ENCODE measurements at places on chromosomes 5 and 9.

- DNase-seq = no peak
Measured at GRCh38 chr9:19788152-19788551, 685 bp downstream of the SLC24A2 start.

DNA sequence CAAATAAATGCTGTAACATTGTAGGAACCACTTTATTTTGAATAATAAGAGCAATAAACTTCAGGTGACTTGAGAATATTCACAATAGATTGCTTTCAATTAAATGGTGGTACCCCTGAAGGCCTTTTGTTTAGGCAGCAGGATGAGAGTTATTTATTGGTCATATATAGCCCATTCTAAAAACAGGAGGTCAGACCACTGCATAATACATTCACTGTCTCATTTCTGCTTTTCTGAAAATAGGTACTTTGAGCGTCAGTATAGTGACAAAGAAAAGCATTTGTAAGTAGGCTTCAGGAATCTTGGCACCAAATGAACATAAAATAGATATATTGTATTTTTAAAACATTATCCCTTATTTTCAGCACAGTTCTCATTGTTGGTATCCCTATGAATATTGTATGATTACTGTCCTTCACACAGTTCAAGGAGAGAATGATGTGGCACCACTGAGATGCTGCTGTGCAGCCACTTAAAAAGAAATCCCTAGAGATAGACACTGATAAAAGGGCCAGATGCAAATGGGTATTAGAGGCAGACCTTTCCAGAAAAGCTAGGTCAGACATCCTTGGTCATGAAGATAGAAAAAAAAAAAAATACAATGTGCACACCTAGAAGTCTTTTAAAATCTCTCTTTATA, 381.8 kb upstream of the ST8SIA4 start:
- DNase-seq = no peak

DNA sequence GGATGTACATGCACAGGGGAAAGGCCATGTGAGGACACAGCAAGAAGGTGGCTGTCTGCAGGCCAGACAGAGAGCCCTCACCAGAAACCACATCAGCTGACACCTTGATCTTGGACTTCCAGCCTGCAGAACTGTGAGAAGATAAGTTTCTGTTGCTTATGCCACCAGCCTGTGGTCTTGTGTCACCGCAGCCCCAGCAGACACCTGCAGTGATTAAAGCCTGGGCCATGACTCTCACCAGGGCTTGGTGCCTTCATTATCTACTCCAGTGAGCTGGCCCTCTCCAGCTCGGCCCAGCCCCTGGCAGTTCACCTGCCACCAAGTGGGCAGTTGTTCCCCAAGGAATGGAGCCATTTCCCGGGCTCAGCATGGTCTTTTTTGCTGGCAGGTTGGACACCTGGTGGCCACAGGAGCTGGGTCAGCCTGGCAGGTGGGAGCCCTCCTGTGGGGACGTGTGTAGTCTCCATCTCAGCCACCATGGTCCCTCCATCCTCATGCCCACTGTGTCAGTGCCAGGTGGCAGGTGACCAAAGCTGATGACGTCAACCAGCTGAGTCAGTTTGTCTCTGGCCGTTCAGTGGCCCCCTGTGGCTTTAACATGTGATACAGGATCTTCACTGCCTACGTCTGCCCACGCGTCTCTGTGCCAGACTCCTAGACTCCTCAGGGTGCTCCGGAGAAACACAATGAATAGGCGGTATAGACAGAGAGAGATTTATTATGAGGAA, 99.9 kb upstream of the PPP1R26 start:
- DNase-seq = no peak

DNA sequence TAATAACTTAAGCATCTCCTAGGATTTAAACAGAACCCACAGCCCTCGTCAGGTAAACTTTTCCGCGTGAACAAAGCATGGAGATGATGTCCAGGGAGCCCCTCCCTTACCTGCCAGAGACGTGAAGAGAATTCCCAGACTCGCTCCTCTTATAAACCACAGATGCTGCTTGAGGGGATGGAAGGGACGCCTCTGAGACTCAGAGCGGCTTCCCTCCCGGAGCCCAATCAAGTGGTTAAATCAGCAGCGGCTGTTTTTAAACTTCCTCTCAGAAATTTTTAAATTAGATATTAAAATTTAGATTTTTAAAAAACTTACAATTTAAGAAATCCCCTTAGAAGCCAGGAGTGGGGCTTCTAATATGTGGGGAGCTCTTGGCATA, 71.8 kb downstream of the RAPGEF1 start:
- no peak for DNase-seq

DNA sequence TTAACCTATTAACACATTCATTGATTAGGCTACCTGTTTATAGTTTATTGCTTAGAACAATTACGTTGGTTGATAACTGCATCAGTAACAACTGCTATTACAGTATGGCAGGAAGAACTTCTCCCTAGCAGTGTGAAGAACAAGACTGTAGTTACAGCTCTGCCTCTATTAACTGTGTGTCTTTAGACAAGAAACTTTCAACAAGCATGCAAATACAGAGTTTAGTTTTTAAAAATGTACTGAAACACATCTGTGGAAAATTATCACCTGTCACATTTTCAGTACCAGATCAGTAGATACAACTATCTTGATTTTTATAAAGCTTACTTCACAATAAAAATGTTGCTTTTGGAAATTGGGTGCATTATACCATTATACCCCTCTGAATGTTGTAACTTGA, 22.2 kb downstream of the ELL2 start:
- no peak for DNase-seq

- no peak for DNase-seq
Measured at GRCh38 chr9:89025553-89025952, 34.3 kb downstream of the S1PR3 start.

GRCh38 chr9:132630811-132631210, 39.0 kb downstream of the DDX31 start:
- DNase-seq = no peak

DNA sequence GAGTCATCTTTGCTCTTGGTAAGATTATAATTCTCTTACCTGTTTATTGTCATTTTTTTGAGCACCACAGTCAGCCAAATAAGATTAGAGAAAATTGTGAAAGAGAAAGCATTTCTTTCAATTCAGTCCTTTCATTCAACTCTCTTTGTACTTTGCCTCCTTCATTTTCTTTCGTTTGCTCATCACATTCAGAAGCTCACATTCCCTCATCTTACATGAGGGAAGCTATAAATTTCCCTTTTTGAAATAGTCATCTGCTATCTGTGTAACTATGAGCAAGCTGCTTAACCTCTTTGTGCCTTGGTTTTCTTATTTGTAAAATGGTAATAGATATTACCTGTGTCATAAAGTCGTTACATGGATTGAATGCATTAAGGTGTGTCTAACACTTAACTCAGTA, 41.4 kb downstream of the PAM start:
- DNase-seq = no peak

DNA sequence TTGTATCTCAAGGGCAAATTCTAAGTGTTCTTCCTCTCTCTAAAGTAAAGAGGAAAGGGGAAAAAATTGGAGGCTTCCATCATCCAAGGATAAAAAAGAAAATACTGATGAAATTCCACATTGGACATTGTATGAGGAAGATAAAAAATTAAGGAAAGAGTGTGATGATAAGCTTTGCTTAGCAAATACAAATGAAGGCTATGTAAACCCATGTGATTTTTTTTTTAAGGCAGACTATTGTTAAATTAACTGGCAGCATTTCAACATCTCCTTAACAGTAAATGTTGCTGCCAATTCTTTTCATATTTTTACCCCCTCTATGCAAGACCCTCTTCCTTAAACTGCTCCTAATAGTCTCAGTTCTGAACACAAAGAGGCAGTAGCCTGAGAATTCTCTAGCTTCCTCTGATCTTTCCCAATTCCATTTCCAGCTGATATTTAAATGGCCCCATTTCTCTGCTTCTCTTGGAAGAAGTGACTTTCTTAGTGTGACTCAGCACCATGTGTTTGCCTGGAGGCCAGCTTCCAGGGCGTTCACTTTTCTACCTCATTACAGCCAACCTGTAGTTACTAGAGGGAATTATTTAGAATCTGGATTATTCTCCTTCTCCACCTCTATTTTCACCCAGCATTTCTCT, 159.7 kb downstream of the TLE1 start:
- no peak for DNase-seq

DNA sequence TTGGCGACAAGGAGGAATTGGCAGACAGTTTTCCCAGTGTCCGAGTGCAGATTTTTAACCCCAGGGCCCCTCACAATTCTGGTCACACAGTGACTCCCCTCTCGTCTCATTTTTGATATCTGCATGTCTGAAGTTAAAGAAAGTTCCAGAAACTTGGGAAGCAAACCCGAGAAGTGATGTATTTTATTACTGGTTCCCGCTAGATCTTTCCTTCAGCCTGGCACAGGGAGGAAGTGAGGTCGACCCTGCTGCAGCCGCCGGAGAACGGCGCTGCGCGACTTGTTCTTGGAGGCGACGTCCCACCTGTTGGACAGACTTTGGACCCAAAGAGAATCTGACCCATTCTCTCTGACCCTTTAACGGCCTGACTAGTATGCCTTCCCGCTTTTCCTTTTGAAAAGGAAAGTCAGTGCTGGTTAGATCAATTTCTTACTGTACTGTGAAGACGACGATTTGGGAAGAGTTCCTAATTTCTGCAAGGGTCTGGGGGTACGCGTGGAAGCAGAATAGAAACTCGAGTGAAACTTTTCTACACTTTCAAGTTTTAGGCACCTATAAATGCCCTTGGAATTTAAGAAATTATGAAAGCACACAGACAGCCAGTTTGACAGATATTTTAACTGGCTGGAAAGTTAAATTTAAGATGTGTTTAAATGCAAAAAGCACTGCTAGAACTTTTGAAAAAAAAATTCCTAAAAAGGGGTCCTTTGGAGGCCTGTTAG, 744 bp downstream of the OTULIN start:
- DNase-seq = no peak

- DNase-seq = no peak
Measured at GRCh38 chr5:147751156-147751830, 31.2 kb downstream of the JAKMIP2 start.

DNA sequence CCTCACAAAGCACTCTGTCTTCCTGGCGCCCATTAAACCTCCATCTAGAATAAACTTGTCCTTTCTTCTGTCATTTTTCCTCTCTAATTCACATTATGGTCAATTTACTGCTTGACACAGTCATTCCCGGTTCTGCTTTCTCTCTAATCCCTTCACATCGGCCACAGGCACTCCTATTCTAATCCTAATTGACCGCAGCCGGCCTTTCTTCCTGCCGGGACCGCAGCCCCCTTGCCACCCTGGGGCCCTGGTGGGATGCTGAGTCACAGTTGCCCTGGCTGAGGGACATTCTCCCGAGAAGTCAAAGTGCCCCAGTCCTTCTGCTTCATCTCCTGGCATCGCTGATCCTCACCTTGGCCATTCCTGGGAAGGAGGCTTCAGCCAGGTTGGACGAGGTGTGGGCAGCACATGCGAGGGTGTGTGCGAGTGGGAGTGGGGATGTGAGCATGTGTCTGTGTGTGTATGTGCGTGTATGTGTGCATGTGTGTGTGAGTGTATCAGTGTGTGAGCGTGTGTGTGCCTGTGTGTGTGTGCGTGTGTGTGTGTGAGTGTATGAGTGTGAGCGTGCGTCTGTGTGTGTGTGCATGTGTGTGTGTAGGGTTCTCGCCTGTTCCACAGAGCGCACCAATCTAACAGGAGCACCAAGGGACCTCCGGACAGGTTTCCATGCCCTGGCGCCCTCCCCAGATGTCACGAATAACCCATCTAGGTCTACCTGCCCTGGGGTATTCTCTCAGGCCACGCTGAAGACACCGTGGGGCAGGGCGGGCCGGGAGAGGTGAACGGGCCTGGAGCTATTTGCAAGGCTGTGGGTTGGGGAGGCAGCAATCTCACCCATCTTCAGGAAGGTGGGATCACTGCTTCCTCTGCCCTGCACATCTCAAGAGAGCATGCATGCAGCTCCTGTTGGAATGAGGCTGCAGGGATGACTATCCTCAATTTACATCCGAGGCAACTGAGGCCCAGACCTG, 191.2 kb downstream of the PAX5 start:
- DNase-seq = no peak

DNA sequence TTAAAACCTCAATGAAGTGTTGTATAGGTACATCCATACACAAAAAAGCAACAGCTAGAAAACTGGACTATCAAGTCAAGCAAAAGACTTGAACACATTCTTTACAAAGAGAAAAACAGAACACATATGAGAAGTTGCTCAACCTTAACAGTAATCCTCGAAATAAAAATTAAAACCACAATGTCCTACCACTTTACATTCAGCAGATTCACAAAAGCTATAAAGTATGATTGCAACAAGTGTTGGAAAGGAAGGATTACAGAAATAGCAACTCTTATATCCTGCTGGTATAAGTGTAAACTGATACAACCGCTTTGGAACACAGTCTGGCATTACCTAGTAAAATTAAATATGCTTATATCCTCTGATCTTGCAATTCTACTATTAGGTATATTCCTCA, 28.5 kb upstream of the GOLGA1 start:
- no peak for DNase-seq

DNA sequence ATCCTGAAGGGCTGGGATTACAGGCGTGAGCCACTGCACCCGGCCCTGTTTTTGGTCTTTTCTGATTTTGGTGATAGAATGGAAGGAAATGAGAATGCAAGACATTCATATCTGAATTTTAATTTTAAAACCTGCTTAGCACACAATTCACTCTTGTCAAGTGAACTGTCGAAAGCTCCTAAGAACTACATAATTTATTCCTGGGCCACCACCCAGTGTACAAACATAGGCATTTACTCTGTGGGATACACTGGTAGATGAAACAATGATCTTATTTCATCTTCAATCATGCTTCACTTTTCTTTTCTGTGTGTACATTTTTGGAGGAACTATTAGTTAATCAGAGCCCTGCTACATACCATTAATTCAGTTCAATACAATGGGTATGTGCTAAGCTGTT, 227.3 kb downstream of the EBF1 start:
- DNase-seq = no peak

DNA sequence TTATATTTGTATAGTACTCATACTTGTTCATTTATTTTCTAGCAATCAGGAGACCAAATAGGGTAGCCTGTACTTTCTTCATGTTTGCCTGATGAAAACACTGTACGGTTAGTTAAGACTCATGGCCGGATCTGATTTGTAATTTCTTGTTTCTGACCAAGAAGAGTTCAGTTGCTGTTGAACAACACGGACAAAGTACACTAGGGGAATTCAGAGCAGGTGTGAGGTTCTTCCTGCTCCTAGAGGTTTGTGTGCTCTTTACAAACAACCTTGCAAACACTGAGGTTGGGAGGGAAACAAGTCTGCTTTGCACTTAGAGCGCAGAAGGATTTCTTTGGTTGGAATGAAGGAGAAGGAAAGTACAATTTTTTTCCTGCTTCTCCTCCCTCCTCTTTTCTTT, 69.7 kb downstream of the TRIO start:
- DNase-seq = no peak

DNA sequence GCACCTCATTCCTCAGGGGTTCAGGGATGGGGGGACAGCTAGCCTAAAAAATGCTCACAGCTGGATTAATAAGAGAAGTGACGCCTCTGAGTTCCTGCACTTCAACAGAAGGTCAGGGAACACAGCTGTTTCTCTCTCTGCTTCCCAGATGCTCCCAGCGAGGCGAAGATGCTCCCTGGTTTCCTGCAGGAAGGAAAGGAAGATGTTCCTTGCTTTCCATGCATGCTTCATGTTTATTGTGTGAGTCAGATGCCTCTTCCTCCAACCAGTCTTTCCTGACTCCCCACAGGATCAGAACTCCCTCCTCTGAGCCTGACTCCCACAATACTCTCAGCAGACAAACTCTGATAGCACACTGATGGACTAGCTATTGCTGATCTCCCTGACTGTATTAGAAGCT, 71.9 kb downstream of the MFAP3 start:
- no peak for DNase-seq

All from CD4-positive, alpha-beta T cell (primary cell).